ENCODE measurements at places on chromosomes 7 and 10.

DNA sequence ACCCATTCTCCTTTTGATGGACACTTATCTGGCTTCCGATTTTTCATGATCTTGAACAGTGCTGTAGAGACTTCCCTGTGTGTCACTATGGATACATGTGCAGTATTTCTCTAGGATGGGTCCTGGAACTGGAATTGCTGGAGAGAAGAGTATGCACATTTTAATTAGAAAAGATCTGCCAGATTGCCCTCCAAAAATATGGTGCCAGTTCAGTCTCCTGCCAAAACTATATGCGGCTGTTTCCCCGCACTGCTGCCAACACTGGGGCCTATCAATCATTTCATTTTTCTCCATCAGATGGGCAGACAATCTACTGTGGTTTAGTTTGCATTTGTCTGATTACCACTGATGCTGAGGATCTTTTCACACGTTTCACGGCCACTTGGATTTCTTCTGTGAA is 105.0 kb downstream of the SH2D4B start:
- DNase-seq: no peak

DNA sequence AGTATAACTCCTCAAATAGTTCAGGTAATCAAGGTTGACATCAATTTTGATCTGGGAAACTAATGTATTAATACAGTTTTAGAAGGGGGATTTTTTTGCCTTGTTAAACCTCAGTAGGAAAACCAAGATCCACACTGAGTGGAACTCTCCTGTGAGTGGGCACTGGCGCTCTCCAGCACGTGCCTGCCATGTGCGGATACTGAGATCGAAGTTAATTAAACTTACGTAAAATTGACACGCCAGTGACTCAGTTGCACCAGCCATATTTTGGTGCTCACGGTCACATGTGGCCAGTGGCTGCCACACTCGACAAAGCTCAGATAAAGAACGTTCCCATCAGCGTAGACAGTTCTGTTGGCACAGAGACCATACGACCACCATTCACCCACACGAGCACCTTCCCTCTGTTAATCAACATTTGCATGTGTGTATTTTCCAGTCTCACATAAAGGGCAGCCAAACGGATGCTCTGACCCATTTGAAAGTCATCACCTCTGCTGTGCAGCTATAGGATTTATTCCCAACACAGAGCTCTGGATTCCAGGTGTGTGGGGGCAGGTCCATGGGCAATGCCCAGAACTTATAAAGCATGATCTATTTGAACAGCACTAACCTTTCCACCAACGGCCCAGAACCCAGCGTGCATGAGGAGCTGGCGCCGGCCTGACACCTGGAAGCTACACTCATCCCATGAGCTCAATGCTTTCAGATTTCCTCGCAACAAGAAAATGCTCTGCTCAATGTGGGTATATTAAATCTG is 77.7 kb downstream of the VIPR2 start:
- DNase-seq: no peak

- no peak for DNase-seq
Observed at GRCh38 chr7:127892488-127893314, 138.5 kb downstream of the LRRC4 start.

GRCh38 chr7:104040666-104041065 is 51.2 kb upstream of the RELN start:
- no peak for DNase-seq

- no peak for DNase-seq
Observed at GRCh38 chr10:18279173-18279572, 138.9 kb downstream of the CACNB2 start.

GRCh38 chr10:52440612-52441285 is 126.7 kb downstream of the DKK1 start:
- DNase-seq: no peak

GRCh38 chr10:128254476-128254875 is 128.3 kb upstream of the MKI67 start:
- DNase-seq: no peak

DNA sequence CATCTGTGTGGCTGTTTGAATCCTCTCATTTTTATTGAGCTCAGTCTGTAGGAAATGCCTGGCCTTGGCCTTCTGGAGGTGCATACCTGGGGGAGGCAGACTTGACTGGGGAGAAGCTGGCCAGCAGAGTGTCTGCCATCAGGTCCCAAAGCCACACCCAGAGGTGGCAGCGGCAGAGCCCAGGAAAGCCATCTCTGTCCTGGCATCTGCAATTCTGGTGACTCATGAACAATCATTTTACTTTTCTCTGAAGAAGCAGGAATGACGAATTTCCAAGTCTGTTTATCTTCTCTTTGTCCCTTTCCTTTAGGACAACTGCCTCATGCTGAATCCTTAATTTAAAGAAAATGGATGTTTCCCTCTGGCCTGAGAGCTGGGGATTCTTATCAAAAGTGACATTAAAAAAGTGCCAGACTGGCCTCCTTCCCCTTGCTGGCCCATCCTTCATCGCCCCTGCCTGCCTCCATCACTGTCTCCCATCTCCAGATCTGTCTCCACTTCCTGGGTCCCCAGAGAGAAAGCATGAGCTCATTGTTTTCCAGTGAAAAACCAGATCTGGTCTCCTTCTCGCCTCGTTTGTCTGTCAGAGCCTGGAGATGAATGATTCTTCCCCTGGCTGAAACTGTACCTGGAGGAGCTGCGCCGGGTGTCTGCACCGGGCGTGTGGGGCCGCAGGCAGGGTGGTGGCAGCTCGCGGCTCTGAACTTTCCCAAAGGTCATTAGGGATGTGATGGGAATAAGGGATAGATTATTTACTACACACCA is 124.5 kb downstream of the TMEM178B start:
- no peak for DNase-seq

- DNase-seq: no peak
Observed at GRCh38 chr7:98771519-98771918, 98.3 kb downstream of the TMEM130 start.

DNA sequence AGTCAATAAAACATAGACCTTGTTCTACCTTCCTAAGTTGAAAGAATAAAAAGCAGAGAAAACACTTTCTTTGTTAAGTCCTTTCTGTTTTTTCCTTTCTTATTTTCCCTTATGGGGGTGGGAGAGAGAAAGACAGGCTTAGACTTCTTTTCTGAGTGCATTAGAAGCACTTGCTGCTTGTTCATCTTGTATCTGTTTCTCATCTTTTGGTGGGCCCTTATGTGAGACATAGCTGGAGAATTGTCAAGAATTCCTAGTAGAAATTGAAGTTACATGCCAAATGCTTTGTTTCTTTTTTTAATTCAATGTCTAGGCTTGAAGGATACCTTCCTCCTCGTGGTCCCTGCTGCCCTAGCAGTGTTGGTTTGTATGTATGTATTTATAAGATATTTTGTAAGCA is 6.7 kb downstream of the EIF4EBP2 start:
- no peak for DNase-seq

DNA sequence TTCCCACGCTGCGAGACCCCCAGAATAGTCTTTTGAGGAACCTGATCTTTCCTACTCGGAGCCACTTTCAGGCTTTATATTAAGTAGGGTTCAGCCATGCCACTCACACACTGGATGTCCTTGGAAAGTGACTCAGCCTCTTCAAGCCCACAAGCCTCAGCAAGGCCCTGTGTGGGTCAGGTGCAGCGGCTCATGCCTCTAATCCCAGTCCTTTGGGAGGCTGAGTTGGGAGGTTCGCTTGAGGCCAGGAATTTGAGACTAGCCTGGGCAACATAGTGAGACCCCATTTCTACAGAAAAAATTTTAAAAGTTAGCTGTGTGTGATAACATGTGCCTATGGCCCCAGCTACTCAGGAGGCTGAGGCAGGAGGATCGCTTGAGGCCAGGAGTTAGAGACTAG is 119.7 kb upstream of the TNRC18 start:
- DNase-seq: no peak

- no peak for DNase-seq
Observed at GRCh38 chr7:149859369-149859768, 14.4 kb upstream of the ATP6V0E2 start.

- DNase-seq: no peak
Observed at GRCh38 chr10:25457552-25457951, 282.8 kb downstream of the GPR158 start.

Measured in stimulated activated CD8-positive, alpha-beta memory T cell treated with anti-CD3 and anti-CD28 coated beads, Interleukin-12 subunit alpha, Interleukin-12 subunit beta, amount 100 ng/mL, for 4 hours (primary cell).